Adipose tissue (tissue), 3 donors: ENCODE measurements at places on chromosomes 16 and 17. TPM values are rescaled to one million over a fixed set of nuclear protein-coding genes. Genes with fewer than 3 reads are reported as not detected.

The COL1A1 gene
- polyA plus RNA-seq = 209 TPM

The TMED6 gene
- polyA plus RNA-seq = not detected

The ZNF469 gene
- polyA plus RNA-seq = 1.5 TPM

The NPB gene
- polyA plus RNA-seq = 0.23 TPM

The CPSF4L gene
- polyA plus RNA-seq = not detected

The RNF112 gene
- polyA plus RNA-seq = 0.54 TPM

The COX10 gene
- polyA plus RNA-seq = 17.5 TPM

The ALDH3A1 gene
- 0.67 TPM for polyA plus RNA-seq

The MT1H gene
- polyA plus RNA-seq = 6.4 TPM

The CD300A gene
- 3.0 TPM for polyA plus RNA-seq

The EXOC7 gene
- 54.3 TPM for polyA plus RNA-seq
